Stimulated activated CD8-positive, alpha-beta memory T cell treated with anti-CD3 and anti-CD28 coated beads, Interleukin-7, amount 100 ng/mL, for 1 hour (primary cell): ENCODE measurements at places on chromosomes 2 and 18.

- DNase-seq, result no peak
Observed at GRCh38 chr2:140067661-140068060, 1287.5 kb upstream of the NXPH2 start.

DNA sequence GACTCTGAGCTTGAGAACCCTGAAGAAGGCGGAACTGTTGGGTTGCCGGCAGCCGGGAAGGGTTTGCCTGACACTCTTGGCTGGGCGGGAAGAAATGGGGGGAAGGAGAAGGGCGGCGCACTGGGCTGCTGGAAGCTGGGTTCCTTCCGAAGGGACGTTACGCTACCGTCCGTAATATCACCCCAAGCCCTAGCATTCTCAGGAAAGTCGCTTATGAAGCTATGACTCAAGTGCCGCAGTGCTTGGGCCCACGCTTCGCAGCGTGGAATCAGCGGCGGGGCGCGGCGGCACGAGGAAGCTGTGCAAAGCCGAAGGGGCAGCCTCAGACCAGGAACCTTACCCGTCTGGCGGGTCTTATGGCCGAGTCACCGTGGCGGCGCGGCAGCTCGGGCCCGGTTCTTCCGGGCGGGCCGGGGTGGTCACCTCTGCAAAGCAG lies 50.2 kb upstream of the SIGLEC15 start:
- no peak for DNase-seq

DNA sequence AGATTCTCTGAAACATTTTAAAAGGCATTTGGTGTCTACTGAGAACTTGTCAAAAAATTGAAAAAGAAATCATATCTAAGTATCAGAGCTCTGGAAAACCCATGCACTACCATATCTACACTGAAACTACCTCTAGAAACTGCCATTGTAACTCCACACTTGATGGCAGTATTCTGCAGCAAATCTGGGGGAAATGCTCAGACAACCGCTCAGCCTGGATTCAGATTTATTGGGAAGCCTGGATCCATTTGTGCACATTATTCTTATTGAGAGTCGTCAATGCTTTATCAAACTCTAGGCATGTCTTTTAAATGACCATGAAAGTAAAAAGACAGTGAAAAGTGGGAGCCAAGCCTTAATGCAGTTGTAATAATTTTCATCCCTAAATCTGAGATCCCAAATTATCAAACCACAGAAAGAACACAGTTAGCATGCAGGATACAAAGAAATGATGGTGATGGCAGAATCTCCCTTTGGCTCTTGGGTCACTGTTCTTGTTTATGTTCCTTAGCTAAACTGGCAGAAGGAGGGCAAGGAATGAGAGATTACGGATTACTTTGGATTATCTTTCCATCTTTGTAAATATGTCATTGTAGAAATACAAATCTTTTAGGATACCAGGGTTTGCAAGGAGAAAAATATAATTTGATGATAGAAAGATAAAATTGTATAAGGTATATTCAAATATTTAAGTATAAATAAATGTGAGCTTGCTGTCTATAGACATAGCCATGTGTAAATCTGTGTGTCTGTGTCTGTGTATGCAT lies 512.1 kb upstream of the SYT4 start:
- DNase-seq, result no peak

GRCh38 chr18:77622009-77622692 lies 372.5 kb downstream of the GALR1 start:
- DNase-seq, result no peak

DNA sequence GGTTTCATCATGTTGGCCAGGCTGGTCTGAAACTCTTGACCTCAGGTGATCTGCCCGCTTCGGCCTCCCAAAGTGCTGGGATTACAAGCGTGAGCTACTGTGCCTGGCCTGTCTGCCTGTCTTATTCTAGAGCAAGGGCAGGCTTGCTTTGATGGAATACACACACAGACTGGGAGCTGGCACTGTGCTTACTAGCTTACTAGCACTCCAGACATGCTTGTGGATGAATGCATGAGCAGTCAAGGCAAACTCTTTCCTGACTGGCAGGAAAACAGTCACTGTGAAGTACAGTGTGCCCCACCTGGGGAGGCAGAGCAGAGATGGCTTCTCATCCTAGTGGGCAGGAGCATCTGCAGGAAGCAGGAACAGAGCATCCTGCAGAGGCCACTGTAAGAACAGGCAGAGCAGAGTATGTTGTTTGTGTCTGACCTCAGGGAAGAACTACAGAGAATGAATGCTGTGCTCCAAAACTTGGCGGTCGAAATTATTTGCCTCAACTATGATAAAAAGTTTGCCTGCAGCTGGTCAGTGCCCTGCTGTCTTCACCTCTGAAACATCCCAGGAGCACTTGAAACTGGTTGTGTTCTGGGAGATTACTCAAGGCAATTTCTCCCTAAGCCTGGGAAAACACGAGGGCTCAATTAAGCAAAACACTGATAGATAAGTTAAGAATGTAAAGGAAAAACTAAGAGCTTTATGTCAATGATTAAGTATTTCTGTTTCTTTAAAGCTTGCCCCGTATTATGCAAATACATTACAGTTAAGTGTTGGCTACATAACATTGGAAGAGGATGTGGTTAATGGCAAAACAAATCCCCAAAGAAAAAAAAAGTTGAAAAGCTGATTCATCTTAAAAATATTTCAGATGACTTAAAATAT lies 102.4 kb downstream of the VAPA start:
- no peak for DNase-seq

GRCh38 chr18:28269750-28270149 lies 92.8 kb upstream of the CDH2 start:
- DNase-seq, result no peak

DNA sequence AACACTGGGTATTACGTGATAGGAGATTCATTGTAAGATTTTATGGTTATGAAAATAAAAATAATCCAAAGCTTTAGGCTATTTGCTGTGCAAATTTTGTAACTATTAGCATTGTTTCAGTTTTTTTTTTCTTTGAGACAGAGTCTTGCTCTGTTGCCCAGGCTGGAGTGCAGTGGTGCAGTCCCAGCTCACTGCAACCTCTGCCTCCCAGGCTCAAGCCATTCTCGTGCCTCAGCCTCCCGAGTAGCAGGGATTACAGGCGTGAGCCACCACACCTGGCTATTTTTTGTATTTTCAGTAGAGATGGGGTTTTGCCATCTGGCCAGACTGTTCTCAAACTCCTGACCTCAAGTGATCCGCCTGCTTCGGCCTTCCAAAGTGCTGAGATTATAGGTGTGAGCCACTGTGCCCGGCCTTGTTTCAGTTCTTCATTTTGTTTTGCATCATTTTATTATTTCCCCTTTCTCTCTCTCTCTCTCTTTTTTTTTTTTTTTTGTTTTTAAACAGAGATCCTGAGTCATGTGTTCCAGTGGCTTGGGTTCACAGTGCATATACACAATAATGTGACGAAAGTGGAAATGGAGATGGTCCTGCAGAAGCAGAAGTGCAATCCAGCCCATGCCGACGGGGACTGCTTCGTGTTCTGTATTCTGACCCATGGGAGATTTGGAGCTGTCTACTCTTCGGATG lies 25.8 kb downstream of the CASP10 start:
- DNase-seq, result no peak

DNA sequence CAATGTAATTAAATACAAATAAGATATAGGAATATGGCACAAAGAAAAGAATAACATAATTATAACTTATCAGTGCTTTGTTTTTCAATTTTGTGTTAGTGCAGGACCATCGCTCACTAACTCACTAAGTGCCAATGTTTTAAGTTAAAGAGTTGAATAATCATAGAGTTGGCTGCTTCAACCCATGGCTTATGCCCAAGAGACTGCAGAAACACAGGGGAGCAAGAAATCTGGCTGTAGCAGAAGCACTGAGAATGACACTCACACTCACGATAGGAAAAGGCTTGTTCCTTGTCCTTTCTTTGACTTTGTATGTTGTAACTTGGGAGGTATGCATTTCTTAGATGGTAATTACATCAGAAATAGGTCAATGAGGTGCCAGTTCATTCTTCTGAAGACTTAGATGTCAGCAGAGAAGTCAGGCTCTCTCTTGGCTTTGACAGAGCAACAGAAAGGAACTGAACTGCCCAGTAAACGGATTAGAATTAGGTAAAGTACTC lies 852.2 kb downstream of the LRRTM4 start:
- no peak for DNase-seq

- no peak for DNase-seq
Observed at GRCh38 chr18:73283788-73284187, 416.0 kb upstream of the NETO1 start.

- DNase-seq, result no peak
Observed at GRCh38 chr2:107602801-107603200, 223.9 kb upstream of the RGPD4 start.

GRCh38 chr2:20506201-20506685 lies 59.4 kb downstream of the RHOB start:
- DNase-seq, result no peak

DNA sequence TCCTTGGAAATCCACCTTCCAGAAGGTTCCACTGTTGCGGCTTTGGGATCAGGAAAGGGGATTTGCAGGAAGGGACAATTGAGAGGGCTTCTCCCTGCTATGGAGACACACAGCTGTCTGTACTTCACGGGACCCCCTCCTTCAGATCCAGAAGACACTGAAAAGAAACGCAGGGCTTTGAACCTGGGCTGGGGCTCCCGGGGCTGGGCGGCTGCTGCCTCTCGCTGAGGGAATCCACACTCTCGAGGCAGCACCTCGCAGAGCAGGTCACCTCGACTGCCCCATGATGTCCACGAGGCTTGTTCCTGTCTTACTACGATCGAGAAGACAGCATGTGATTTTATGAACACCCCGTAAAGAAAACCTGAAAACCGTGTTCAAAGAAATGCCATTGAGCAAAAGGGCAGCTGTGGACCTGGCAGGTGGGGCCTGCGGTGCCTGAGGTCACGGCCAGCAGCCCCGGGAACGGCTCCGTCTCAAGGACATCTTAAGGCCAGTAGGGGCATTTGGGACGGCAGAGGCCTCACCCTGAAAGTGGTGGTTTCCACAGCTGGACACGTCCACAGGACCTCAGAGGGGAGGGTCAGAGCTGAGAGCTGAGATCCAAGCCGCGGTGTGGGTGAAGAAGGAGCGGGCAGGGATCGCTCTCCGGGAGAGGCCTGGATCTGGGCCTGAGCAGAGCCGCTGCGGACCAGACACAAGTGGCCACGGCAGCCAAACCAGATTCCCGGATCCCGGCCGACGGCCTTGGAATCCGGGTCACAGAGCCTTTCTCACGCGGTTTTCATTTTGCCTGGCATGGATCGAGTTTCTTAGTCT lies 165.7 kb downstream of the RTP5 start:
- DNase-seq, result no peak

- no peak for DNase-seq
Observed at GRCh38 chr18:67582488-67582887, 66.0 kb upstream of the DSEL start.

GRCh38 chr2:3637311-3637675 lies 20.7 kb upstream of the ALLC start:
- no peak for DNase-seq

DNA sequence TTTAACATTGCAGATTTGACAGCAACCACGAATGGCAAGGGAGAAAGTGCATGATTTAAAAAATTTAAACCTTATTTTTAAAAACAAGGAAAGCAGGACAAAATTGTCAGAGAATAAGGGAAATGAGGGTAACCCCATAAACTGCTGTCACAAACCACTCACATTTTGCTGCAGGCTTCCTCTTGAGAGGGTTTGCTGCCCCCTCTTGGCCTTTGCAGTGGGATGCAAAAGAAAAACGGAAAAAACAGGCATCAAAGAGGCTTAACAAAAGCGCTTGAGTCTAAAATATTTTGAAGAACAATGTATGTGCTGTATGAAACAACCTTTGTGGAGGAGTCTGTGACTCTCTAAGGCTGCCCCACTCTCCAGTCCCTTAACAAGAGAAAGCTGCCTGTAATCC lies 91.6 kb downstream of the TMX3 start:
- DNase-seq, result no peak

DNA sequence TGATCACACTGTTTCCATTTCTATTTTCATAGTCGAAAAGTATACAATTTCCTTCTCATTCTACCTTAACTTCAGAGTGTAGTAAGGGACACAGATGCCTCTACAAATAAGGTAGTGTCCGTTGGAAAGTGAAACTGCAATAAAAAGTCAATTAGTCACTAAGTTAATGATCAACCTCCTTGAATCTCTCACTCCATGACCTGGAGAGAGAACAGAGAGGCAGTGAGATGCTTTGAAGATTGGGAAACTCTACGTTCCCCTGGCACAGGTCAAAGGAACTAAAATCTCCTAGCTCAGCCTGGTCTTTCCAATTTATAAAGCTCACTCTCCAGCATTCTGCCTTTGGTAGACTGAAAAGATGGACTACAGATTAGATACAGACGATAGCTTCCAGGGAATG lies 153.8 kb upstream of the ACAA2 start:
- DNase-seq, result no peak

GRCh38 chr2:69798909-69799526 lies 30.4 kb upstream of the GMCL1 start:
- no peak for DNase-seq

GRCh38 chr2:168466834-168467565 lies 10.9 kb downstream of the CERS6 start:
- no peak for DNase-seq

DNA sequence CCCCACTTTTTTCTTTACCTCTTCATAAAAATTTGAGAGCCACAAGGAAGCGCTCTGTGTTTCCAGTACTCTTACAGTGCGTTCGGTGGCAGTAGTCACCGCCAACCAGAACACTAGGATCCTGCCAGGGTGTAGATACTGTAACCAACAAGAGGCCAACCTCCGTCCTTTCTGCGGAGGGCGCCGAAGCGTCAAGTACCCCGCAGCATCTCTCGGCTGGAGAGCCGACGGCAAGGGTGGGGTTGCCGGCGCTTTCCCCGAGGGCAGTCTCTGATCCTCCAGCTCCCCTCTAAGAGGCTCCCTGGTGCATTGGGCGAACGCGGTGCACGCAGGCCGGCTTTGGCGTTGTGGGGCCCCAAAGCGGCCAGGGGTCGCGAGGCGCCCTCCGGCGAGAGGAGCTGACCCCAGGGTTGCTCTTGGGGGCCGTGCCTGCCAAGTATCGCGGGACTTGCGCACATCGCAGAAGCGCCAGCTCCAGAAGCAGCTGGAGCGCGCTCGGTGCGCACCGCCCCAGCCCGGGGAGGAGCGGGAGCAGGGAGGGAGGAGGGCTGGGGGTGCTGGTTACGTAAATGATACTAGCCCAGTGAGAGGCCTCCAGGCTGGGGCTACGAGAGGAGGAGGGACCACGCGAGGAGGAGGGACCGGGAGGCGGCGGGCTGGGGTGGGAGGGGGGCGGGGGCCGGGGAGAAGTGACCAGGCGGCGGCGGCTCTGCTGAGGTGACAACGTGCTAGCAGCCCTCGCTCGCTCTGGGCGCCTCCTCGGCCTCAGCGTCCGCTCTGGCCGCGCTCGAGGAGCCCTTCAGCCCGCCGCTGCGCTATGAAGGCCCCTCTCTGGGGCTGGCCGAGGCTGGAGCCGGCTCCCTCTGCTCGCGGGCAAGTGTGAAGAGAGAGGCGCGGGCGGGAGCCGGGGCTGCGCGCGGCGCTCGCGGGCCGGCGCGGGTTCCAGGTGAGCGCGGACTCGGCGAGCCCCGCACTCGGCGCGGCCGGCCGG lies at the start of gene GALNT13:
TSS of gene GALNT13 (plus strand) at position 692 of the 991 bp plus-strand sequence.
- DNase-seq, result no peak

- DNase-seq, result no peak
Observed at GRCh38 chr2:188577231-188577630, 285.6 kb downstream of the GULP1 start.

GRCh38 chr2:21043744-21044532 lies at the start of gene APOB:
Gene APOB (minus strand): TSS chr2:21044073. CDS start chr2:21043945, 128 bp downstream.
- DNase-seq, result no peak
